Nucleus accumbens (tissue), 56 donors: ENCODE measurements at places on chromosomes 4 and X.

DNA sequence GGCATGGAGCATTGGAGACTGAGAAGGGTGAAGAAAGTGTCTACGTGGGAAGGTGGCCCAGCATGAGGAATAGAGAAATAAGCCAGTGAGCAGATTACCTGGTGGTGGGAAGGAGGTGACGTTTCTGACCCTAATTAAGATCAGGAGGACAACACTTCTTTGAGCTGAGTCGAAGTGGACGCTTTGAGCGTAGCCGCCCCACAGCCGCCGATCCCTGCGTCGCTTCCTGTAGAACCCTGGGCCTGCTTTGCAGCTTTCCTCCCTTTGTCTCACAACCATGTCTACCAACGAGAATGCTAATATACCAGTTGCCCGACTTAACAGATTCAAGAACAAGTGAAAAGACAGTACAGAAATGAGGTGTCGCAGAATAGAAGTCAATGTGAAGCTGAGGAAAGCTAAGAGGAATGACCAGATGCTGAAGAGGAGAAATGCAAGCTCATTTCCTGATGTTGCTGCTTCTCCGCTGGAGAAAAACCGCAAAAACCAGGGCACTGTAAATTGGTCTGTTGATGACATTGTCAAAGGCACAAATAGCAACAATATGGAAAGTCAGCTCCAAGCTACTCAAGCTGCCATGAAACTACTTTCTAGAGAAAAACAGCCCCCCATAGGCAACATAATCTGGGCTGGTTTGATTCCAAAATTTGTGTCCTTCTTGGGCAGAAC, 6.4 kb upstream of the ANTXR2 start:
- DNase-seq = no peak

- no peak for DNase-seq
Observed at GRCh38 chrX:46791927-46792809, 33.2 kb upstream of the SLC9A7 start.

DNA sequence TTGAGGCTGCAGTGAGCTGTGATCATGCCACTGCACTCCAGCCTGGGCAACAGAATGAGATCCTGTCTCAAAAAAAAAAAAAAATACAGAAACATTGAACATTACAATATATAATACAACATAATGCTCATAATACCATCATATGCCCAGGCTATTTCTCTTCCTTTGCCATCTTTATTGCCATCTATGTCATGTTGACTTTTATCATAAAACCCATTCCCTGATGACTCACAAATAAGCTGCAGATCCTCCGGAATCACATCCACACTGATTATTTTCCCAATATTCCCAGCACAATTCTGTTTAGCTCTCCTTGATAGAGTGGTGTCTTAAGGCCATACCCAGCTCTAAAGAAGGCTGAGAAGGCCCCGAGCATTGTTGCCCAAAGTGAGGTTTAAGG, 9.2 kb upstream of the FBXW7 start:
- DNase-seq = no peak

DNA sequence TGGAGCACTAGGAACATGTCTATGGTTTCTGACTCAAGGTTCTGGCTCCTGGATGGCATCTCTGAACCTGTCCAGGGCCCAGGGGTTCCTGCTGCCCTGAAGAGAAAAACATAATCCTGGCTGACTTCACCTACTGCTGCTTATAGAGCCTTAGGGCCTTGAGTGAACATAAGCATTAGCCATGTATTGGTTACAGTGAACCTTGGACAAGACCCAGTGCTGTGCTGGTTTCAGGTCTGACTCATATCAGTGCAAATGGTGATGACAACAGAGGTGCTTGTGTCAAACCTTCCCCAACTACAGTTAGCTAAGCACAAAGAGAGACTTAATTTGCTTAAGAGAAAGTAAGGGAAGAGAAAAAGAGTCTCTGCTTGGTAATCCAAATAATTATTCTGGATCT, 1047.2 kb downstream of the GLUD2 start:
- DNase-seq = no peak

- DNase-seq = no peak
Observed at GRCh38 chr4:6824071-6824470, 41.5 kb downstream of the KIAA0232 start.

- no peak for DNase-seq
Observed at GRCh38 chr4:168710353-168710946, 213.6 kb downstream of the PALLD start.

DNA sequence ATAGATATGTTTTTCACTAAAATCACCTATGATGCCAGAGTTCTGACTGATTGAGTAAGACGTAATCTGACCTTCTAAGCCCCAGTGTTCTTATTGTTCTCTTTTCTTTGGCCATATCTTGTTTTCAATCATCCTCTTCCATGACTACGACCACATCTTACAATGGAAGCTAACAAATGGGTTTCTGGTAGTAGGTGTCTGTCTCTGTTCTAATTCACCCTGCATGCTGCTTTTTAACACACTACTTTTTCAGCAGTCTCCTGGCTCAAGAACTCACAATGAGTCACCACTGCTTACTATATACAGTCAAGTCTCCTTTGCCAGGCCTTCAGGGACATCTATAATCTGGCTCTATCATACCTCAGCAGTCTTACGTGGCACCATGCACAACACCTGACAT, 146.1 kb downstream of the NEXMIF start:
- DNase-seq = no peak

DNA sequence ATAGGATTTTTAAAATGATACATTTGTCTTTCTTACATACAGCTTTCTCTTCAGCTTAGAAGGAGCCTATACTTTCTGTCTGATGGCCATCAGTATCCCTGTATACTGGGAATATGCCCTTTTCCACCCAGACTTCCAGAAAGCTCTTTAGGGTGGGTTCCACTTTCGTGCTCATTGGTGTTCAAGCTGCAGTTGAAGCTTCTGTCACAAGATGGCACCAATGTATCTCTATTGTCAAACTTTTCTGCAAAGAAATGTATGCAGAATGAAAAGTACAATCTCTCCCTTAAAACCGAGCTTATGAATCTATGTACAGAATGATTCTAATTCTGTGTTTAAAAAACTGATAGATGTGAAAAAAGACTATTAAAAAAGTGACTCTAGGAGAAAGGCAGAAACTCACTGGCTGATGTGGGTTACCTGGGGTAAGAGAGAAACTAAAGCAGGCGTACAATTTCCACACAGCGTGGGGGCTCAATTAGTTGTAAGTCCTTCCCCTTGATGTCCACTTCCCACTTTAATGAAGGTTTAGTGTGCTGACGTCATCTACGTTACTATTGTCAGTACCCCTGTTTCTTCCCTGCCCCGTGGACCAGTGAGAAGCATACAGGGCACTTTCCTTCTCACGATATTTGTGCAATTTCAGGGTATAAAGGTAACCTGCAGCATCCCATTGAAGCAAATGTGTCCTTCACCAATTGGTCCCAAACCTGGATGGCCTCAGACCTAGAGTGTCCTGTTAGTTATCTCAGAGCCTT, 57.3 kb upstream of the TCEAL2 start:
- DNase-seq = no peak

DNA sequence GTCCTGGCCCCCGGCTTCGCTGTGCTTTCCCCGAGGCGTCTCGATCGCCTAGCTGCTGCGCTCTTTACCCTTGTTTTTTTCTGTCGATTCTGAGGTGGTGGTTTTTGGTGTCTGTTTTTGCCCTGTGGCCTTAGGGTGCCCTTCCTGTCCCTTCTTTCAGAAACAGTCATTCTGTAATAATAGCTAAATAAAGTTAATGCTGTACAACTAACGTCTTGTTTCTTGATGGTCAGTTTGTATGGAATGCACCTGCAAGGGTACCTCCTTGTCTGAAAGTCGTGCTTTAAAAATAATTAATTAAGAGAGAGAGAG, 686 bp downstream of the FIP1L1 start:
- no peak for DNase-seq

GRCh38 chr4:88308587-88308986, 24.2 kb upstream of the PPM1K start:
- DNase-seq = no peak

- DNase-seq = no peak
Observed at GRCh38 chrX:16963216-16963615, 16.8 kb downstream of the REPS2 start.

DNA sequence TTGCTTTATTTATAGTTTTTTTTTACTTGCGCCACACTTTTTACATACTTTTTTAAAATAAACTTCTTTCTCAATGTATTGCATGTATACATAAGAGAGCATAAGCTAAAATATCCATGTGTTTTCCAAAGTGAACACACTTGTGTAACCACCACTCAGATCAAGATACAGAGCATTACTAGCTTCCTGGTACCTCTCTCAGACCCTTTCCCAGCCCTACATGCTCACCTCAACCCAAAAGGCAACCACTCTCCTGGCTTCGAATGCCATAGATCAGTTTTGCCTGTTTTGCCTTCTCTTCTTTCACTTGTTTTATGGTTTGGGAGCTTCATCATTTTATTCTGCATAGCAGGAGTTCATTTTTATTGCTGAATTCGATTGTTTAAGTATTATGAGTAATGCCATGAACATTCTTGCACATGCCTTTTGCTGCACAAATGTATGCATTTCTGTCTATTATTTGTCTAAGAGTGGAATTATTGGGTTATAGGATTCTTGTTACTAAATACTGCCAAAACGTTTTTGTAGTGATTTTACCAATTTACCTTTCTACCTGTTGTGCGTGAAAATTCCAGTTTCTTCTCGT, 45.9 kb upstream of the NUDT6 start:
- no peak for DNase-seq

DNA sequence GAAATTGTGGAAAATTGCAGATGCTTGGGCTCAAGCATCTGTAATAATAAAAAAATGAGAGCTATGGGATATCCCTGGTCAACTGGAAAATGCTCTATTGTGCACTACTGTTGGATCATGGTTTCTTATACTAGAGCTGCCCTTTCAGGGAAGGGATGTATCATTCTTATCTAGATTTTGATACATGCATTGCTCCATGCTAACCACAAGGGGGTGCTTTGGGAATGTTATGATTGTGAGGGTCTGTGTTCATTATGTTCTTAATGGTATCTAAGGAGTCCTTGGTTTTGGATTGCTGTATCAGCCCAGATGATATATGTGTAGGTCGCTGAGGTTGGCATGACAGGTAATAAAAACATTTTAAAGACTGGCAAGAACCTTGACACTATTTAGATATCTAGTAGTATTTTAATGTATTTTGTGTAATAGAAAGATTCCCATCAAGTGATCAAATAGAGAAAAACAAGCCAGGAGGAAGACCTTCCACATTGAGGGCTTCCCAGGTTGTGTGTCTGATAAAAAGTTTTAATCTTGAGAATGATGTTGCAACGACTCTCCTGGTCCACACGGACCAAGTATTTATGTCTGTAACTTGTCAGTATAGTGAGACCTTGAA, 49.2 kb upstream of the TLR2 start:
- no peak for DNase-seq

GRCh38 chr4:122775987-122776836, 43.7 kb downstream of the BBS12 start:
- DNase-seq = no peak

DNA sequence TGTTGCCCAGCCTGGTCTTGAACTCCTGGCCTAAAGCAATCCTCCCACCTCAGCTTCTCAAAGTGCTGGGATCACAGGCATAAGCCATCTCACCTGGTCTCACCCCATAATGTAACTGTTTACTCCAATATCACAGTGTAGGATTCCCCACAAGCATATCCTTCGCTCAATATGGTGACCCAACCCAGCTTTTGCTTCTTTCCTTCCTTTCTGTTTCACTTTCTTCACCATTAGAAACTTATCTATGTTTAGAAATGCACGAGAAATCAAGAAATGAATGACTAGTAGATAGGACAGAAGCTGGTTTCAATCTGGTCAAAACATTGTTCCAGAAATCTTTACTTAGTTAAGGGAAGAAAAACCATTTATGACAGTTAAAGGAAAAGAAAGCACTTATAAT, 18.9 kb downstream of the TSPAN5 start:
- DNase-seq = no peak

DNA sequence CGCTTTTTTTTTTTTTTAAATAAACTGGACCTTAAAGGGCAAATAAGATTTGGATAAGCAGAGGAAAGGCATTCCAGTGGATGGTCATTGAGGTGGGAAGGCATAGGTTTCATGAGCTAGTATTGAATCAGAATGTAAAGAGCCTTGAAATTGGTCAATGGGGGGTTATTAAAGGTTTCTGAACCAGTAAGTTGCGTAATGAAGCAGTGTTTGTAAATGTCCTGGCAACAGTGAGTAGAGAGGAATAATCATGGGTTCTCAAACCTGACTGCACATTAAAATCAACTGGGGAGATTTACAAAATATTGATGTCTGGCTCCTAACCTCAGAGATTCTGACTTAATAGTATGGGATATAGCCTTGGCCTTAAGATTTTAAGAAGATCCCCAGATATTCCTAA, 23.2 kb upstream of the AMOT start:
- no peak for DNase-seq

DNA sequence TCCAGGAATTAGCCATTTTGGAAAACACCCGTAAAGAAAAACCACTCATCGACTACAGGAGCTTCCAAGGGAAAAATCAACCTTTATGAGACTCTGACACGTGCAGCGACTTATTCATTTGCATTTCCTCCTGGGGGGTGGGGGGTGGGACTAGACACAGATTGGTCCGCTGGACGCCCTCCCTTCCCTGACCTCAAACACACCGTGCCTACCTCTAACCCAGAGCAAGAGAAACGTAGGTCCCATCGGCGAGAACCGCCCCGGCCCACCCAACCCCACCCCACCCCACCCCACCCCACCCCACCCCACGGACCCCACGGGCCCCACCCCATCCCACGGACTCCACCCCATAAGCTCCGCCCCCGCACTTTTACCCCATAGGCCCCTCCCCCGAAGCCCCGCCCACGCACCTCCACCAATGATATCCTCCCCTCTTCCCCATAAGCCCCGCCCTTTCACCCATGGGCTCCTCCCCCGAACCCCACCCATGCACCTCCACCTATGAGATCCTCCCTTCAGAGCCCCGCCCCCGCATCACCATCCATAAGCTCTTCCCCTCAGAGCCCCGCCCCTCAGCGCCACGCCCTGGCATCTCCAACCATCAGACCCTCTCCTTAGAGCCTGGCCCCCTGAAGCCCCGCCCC, 1.1 kb downstream of the GTPBP6 start:
- no peak for DNase-seq

DNA sequence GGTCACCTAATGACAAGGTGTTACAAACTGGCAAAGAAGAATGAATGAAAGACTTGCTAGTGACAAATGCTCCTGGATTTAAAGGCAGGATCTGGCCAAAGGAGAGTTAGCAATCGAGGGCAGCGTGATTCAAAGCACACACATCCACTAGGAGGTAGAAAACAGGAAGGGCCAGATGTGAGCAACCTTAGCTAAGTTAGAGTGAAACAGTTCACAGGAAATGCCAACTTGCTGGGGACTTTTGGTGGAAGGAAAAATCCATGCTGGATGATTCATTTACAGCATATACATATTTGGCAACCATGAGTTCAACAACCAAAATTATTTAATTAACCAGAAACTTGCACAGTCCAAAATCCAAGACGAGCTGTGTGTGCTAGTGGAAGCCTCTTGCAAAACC, 276.9 kb downstream of the PTTG2 start:
- no peak for DNase-seq

GRCh38 chrX:119871245-119871598, 311 bp downstream of the RNF113A start:
- DNase-seq = no peak
